Lung (tissue), 17 donors: ENCODE measurements at places on chromosomes 1 and 21. TPM values are rescaled to one million over a fixed set of nuclear protein-coding genes. Genes with fewer than 3 reads are reported as not detected.

- no peak overlapping the region for H3K27ac ChIP-seq
- no peaks in the 10 kb centered on the region for H3K36me3 ChIP-seq
- no peaks in the 10 kb centered on the region for H3K4me1 ChIP-seq
- DNase-seq: no peak
- no peaks in the 10 kb centered on the region for H3K27me3 ChIP-seq
Measured at GRCh38 chr1:25710583-25711347, 89.2 kb upstream of the SELENON start.

Gene TBX19
- 2.0 TPM for total RNA-seq

Gene CYP4B1
- 164 TPM for total RNA-seq

- peak; percentile 40 for DNase-seq
- H3K27ac ChIP-seq: no peak overlapping the region
- peaks cover 22% of the 10 kb centered on the region for H3K4me1 ChIP-seq
- no peak overlapping the region for H3K4me3 ChIP-seq
- H3K27me3 ChIP-seq: peaks cover 45% of the 10 kb centered on the region
Measured at GRCh38 chr21:44931137-44931500, 8.7 kb upstream of the SLX9 start.

Gene ADAM30
- not detected for total RNA-seq

GRCh38 chr1:2874607-2875480 is 73.4 kb upstream of the TTC34 start:
- no peaks in the 10 kb centered on the region for H3K27me3 ChIP-seq
- H3K4me1 ChIP-seq: peaks cover 7% of the 10 kb centered on the region
- H3K4me3 ChIP-seq: no peak overlapping the region
- peak; percentile 94 for DNase-seq
- no peaks in the 10 kb centered on the region for H3K36me3 ChIP-seq

GRCh38 chr1:54157401-54157800 is 4.6 kb upstream of the CDCP2 start:
- no peak overlapping the region for H3K4me3 ChIP-seq
- H3K36me3 ChIP-seq: no peaks in the 10 kb centered on the region
- H3K27ac ChIP-seq: no peak overlapping the region
- no peaks in the 10 kb centered on the region for H3K4me1 ChIP-seq
- no peaks in the 10 kb centered on the region for H3K27me3 ChIP-seq
- DNase-seq: no peak

GRCh38 chr1:156128308-156128653 is 13.8 kb downstream of the LMNA start:
- peak overlapping the region; percentile 94 for H3K27ac ChIP-seq
- no peak overlapping the region for H3K4me3 ChIP-seq
- H3K36me3 ChIP-seq: peaks cover 5% of the 10 kb centered on the region

Gene TTC39A
- total RNA-seq: 46.8 TPM
